ENCODE measurements at places on chromosomes 6 and 20.

DNA sequence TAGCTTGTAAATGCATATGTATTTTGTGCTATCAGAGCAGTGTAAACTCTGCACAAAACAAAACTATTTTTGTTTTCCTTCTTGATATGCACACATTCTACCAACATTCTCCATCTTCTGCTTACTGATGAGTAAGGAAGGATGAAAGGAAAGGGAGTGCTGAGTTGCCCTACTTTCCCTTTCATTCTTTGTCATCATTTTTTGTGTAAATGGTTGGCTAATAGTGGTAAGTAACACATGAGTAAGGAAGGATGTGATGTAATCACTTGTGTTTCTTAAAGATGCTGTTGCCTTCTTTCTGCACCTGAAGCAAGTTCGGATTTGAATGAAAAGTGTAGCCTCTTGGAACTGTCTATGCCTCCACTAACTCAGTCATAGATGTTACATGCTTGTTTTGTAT lies 4.6 kb upstream of the REV3L start:
- peak; percentile 66 for DNase-seq

GRCh38 chr20:10861619-10862018 lies 187.8 kb upstream of the JAG1 start:
- no peak for DNase-seq

DNA sequence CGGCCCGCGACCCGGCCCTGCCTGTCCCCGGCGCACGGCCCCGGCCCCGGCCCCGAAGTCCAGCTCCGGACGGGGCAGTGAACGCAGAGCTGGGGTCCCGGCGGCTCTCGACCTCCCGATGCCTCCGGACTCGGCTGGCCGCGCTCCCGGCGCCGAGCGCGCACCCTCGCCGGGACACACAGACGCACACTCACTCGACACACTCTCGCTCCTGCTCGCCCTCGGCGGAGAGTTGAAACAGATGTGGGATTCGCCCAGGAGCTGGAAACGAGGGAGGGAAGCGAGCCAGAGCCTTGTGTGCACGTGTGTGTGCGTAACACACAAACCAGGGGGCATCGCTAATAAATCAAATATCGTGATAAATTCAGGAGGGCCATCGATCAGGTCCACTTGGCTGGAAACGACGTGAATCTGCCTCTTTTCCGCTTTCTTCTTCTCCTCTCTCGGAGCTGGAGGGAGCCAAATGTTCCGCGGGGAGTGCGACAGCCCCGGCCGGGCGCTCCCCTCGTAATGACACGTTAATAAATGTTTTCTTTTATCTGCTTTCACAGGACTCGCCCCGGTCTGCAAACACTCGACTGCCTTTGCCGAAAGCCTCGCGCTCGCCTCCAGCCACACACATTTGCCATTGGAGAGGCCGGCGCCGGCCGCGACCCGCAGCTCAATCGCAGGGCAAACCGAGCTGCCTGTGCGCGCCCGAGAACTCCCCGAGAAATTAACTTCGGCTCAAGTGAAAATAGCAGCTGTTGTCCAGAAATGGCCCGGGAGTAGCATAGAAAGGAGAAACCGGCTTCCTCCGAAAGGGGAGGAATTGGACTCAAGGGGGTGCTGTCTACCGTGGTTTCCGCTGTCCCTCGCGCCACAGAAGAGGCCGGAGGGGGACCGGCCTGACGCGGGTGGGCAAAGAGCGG lies 828 bp upstream of the SULF2 start:
- peak; percentile 60 for DNase-seq

DNA sequence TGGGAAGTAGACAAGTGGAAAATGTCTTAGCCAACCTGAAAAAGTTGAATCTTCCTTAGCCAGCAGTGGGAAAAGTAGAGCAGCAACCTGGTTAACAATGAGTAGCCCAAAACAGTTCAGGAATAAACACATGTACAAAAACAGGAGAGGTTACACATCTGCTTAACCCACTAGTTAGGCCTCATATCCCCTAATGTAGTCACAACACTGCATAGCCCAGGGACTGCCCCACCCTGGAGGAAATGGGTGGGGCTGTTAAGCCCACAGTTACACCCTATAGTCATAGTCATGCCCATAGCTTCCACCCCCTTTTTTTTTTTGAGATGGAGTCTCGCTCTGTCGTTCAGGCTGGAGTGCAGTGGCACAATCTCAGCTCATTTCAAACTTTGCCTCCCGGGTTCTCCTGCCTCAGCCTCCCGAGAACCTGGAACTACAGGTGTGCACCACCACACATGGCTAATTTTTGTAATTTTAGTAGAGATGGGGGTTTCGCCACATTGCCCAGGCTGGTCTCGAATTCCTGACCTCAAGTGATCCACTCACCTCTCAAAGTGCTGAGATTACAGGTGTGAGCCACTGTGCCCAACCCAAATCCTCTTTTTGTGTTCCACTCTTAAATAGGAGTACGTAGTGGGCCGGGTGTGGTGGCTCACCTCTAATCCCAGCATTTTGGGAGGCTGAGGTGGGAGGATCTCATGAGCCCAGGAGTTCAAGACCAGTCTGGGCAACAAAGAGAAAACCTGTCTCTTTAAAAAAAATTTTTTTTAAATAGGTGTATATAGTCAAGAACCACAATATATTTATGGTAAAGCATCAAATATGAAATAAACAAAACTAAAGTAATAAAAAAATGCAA lies 24.5 kb downstream of the ILRUN start:
- no peak for DNase-seq

GRCh38 chr6:10221178-10221577 lies 193.7 kb downstream of the TFAP2A start:
- DNase-seq = no peak

DNA sequence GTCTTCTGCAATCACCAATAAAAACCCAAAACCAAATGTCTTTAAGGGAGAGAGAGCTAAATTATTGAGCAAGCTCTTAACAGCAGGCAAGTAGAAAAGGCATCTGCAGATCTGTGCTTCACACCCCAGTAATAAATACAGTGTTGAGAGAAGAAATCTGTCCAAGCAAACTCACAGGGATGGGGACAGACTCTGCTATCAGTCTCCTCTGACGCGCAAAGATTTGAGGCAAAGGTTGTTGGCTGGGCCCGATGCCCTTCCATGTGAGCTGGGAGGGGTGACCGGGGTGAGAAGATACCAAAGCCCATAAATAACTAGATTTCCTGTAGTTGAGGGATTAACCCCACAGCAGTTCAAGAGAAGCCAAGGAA lies 315.2 kb upstream of the SOX4 start:
- DNase-seq = no peak
